ENCODE measurements at places on chromosomes 11 and 22.

- no peak for DNase-seq
Measured at GRCh38 chr22:19495562-19496323, 16.0 kb downstream of the CDC45 start.

DNA sequence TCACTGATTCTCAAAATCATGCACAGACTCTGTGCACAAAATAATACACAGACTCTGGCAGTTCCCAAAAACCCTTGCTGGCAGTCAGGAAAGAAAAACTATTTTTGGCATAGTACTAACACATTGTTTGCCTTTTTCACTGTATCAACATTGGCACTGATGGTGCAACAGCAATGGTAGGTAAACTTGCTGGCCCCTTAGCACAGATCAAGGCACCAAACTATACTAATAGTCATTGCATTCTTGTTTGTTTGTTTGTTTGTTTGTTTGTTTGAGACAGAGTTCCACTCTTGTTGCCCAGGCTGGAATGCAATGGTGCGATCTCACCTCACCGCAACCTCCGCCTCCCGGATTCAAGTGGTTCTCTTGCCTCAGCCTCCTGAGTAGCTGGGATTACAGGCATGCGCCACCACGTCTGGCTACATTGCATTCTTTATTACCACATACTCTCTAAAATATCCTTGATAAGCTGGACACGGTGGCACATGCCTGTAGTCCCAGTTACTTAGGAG lies 81.0 kb upstream of the SLC6A5 start:
- no peak for DNase-seq

DNA sequence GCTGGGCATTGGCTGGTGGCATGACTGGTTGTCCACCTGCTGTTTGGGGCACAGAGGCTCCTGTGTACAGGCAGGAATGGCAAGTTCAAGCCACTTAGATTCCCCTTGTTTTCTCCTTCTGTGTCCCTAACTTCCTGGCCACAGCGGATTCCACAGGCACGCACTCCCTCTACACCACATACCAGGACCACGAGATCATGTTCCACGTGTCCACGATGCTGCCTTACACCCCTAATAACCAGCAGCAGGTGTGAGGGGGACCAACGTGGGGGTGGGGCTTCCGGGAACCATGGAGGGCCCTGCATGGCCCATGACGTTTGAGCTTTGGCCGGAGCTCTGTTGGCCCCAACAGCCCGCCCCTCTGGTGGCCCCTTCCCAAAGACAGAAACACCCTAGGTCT lies 7.8 kb downstream of the SIPA1 start:
- DNase-seq: no peak

GRCh38 chr22:43239193-43239780 lies 52.4 kb upstream of the TTLL12 start:
- DNase-seq: no peak

DNA sequence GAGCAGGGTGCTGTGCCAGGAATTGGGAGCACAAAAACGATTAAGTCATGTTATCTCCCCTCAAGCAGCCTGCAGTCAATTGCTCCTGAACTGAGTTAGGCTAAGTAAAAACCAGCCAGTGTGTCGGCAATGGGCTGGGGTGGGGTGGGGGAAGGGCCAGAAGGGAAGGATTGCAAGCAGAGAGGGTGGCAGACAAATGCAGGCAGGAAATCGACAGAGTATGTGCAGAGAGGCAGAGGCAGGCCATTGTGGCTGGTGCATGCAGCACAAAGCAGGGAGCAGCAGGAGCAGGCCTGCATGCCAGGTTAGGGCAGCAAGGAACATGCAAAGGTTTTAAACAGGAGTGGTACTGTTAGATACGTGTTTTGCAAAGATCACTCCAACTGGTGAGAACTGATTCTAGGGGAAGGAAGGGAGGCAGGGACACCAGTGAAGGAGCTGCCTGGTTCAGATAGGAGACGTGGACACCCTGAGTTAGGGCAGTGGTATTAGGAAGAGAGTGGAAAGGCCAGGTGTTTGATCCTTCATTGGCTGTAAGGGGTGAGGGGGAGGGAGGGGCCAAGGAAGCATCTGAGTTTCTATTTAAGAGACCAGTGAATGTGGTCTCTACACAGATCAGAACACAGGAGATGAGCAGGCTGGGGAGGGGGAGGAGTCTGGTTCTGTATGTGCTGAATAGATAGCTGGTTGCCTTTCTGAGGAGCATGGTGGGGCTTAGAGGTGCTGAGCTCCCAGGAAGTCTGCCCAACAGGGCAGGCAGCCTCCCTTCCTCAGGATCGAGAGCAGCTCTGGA lies 70.8 kb upstream of the PHOX2A start:
- DNase-seq: no peak

GRCh38 chr11:13127161-13127560 lies 118.0 kb downstream of the RASSF10 start:
- no peak for DNase-seq

- no peak for DNase-seq
Measured at GRCh38 chr11:12499071-12499470, 121.7 kb downstream of the PARVA start.

DNA sequence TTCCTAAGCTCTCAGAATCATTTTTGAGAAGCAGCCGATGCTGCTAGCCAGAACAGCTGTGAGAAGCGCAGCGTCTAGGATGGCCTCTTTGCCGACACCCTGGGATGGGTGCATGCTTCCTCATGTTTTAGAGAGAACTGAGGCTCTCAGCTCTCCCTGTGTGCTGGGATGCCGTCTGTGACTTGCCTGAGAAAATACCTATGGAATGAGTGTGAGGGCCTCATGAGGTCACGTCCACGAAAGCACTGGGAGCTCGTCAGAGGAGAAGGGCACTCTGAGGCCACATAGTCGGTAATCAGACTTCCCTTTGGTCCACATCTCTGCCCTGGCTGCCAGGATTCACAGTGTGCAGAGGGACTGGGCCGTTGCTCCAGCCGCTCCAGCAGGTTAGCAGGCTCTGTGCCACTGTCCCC lies 54.7 kb downstream of the MICAL3 start:
- DNase-seq: no peak

DNA sequence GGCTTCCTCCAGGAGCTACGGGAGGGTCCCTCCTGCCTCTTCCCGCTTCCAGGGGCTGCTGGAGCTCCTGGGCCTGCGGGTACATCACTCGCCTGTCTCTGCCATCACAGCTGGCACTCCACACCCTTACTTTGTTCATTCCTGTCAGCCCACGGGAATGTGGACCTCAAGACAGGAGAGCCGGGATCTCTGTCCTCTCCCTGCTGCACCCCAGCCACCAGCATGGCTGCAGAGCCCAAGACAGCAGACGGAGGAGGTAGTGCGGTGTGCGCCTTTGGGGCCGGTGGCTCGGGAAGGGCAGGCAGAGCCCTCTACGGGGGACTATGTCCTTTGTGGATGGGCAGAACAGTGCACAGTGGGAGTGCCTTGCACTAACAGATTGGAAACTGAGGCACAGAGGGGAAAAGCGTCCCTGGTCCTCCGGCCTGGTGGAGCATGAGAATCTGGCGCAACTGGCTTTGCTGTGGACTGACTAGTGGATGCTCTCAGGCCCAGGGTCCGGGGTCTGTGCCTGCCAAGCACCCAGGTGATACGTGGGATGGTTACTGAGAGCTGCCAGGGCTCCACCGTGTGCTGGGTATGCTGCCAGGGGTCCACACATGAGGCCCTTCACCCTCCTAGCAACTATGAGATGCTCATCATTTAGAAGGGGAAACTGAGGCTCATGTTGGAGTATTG lies 47.3 kb downstream of the IGF2 start:
- DNase-seq: peak; percentile 46

DNA sequence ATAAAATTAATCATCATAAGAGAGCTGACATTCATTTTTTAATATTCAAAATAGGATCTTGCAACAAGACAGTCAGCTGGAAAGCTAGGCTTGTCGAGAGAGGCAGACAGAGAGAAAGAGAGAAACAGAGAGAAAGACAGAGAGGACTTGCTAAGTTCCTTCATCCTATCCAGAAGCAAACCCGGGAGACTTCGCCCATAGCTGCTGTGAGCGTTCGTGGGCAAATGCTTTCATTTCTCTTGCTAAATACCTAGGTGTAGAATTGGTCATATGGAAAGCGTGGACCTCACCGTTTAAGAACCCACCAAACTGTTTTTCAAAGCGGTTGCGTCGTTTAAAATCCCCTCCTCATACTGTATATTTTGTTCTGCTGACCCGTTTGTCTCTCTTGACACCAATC lies 25.3 kb upstream of the KRTAP5-6 start:
- no peak for DNase-seq

- DNase-seq: no peak
Measured at GRCh38 chr11:113877670-113878055, 2.3 kb upstream of the USP28 start.

- DNase-seq: no peak
Measured at GRCh38 chr11:76654980-76655379, 15.6 kb downstream of the LRRC32 start.

DNA sequence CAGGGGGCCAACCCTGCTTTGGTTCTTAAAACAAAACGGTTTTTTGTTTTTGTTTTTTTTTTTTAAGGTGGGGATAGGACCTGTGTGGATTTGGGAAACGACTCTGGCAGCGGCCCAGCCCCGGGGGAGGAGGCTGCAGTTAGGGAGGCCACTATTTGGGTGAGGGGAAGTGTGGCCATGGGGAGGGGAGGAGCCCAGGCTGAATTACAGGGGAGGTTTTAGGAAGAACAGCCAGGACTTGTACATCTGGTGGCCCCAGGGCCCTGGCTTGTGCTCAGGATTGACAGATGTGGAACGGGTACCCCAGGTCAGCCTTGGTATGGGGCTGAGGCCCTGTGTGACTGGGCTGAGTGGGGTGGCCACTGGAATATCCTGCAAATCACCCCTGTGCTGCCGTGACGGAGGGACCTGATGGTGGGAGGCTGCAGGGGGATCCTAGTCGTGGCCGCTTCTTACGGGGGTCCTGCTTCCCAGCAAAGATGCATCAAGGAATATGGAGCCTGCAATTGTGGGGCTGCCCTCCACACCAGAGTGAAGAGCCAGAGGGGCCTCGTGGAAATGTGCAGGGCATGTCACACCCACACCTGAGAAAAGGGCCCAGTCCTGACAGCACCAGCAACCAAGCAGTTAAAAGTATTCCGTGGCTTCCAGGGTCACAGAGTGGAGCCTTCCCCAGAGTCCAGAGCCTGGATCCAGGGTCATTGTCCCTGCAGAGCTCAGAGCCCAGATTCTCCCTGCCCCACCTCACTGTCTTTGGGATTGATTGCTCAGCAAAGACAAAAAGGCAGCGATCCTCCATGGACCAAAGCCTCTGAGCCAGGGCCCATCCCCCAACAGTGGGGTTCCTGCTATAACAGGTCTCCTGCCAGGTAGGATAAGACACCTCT lies 55.2 kb upstream of the WNT7B start:
- DNase-seq: no peak

DNA sequence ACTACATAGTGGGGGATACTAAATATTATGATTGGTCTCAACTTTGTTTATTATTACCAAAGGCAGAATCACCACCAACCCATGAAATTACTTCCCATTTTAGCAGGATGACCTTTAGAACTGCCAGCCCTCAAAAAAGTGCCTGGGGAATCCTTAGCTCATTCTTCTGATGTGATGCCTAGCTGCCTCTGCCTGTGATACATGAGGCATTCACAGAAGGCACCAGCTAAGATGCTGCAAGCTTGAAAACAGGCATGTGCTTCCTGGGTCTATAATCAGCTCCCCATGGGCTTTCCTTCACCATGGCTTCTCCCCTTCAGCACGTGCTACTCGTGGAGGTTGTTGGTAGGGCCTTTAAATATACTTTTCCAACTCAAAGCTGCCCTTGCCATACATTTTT lies 50.4 kb upstream of the ARHGAP20 start:
- DNase-seq: no peak

GRCh38 chr11:115929618-115930129 lies 425.5 kb upstream of the CADM1 start:
- no peak for DNase-seq
